ENCODE measurements at places on chromosomes 16 and 17. TPM values are rescaled to one million over a fixed set of nuclear protein-coding genes. Genes with fewer than 3 reads are reported as not detected.
A peak's percentile ranks its signal among the peaks of the same experiment; 100 is the strongest.

GRCh38 chr17:74164446-74165045 lies 38.9 kb upstream of the RPL38 start:
- DNase-seq, result no peak
- peaks cover 32% of the 10 kb centered on the region for H3K27me3 ChIP-seq
- H3K27ac ChIP-seq, result no peak overlapping the region
- no peak overlapping the region for H3K4me3 ChIP-seq

- no peaks in the 10 kb centered on the region for H3K4me1 ChIP-seq
- no peak overlapping the region for H3K4me3 ChIP-seq
- H3K27me3 ChIP-seq, result no peaks in the 10 kb centered on the region
- no peak for DNase-seq
These were observed 44.2 kb downstream of the HELZ start for GRCh38 chr17:67200727-67201301.

DNA sequence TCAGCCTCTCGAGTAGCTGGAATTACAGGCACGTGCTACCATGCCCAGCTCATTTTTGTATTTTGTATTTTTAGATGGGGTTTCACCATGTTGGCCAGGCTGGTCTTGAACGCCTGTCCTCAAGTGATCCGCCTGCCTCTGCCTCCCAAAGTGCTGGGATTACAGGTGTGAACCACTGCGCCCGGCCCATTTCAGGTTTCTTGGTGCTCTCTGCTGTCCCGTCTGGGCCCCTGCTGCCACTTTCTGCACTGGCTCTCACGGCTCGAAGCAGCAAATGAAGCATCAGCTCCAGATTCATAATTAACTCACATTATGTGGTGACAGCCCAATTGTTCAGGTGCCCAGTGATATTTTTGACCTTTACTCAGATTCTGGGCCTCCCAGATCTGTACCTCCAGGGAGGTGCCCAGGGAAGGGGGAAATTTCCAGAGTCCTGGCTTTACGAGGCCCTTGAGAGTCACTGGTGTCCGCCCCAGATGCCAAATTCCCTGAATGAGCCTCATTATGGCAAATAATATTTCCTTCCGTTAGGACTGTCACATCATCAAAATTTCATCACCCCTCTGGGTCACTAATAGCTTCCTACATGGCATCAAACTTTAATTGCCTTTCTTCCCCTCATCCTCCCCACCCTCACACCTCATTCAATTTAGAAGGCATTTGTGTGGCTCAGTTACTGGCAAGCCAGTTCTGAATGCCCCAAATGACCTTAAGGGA lies 9.0 kb downstream of the SDK2 start:
- peaks cover 21% of the 10 kb centered on the region for H3K27me3 ChIP-seq
- H3K4me3 ChIP-seq, result no peak overlapping the region
- no peaks in the 10 kb centered on the region for H3K4me1 ChIP-seq
- H3K27ac ChIP-seq, result no peak overlapping the region
- H3K36me3 ChIP-seq, result no peaks in the 10 kb centered on the region
- DNase-seq, result no peak

The MYL11 gene
- total RNA-seq, result 1.6 TPM

DNA sequence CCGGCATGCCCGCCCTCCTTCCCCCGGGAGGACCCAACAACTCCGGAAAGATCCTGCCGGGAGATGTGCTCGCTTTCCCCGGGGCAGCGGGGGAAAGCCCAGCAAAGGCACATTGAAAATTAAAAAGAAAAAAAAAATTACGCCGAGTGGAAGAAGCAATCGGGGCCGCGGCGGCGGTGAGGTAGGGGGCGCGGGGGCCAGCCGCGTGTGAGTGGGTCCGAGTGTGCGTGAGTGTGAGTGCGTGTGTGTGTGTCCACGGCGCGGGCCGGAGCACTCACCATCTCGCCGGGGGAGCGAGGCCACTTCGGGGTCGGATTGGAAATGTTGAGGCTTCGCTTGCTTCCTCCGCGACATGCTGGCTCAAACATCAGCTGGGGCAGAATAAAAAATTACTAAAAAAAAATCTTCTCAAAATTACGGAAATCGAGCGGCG lies at the start of gene SALL1:
Gene SALL1, minus strand, starts transcription at position 383 of the 433 bp plus-strand sequence. Its CDS starts 29 bp downstream, at position 354.
- H3K36me3 ChIP-seq, result no peaks in the 10 kb centered on the region
- no peak within 1 kb of the TSS for H3K27ac ChIP-seq
- peak within 1 kb of the TSS; percentile 3 for H3K4me3 ChIP-seq
- DNase-seq, result no peak

The SLC7A5 gene
- total RNA-seq, result 35.0 TPM

- H3K4me1 ChIP-seq, result no peaks in the 10 kb centered on the region
- no peak overlapping the region for H3K27ac ChIP-seq
- no peaks in the 10 kb centered on the region for H3K27me3 ChIP-seq
- DNase-seq, result no peak
These were observed 116.6 kb upstream of the TNRC6C start for GRCh38 chr17:77841742-77842527.

The FZD2 gene
- 12.1 TPM for total RNA-seq

The SPATA22 gene
- total RNA-seq, result 1.4 TPM

DNA sequence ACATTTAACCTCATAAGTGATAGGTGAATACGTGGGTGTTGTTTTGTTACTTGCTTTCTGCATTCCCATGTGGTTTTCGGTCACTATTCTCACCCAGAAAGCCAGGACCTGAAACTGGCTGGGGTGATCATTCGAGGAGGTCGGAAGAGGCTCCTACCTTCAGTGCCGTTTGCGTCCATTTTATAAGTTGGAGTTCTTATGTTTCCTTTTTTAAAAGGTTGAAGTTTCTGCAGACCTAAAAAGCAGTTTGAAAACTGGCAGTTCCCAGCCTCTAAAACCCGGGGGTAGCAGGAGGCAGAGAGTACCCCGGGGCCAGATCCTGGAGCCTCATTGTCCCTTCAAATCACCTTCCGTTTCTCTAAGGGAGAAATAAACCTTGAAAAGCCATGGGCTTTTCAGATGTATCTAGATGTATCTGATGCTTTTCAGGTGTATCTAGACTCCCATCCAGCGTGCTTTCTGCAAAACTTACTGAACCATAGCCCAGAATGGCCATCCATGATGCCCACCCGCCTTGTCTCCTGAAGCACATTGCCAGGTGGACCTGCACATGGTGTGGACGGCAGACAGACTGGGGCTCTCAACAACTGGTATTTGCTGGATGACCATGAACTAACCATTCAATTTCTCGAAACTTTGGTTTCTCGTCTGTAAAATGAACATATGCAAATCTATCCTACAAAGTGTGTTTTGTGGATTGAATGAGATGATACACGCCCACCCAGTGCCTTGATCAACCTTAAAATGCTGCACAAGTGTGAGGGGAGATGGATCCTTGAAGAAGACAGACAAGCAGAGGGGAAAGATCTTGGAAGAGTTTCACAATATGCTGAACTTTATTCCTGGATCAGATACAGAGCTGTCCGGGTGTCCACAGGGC lies 1.3 kb downstream of the NLRC5 start:
- DNase-seq, result no peak
- peak overlapping the region; percentile 77 for H3K4me3 ChIP-seq
- H3K36me3 ChIP-seq, result no peaks in the 10 kb centered on the region
- H3K27ac ChIP-seq, result peak overlapping the region; percentile 94
- H3K4me1 ChIP-seq, result peaks cover 18% of the 10 kb centered on the region

- peaks cover 51% of the 10 kb centered on the region for H3K4me1 ChIP-seq
- H3K27me3 ChIP-seq, result no peaks in the 10 kb centered on the region
- no peak for DNase-seq
These were observed 5.6 kb downstream of the NT5C start for GRCh38 chr17:75125984-75126383.

GRCh38 chr16:87474566-87474996 lies 18.2 kb downstream of the ZCCHC14 start:
- no peaks in the 10 kb centered on the region for H3K27me3 ChIP-seq
- no peak overlapping the region for H3K4me3 ChIP-seq
- H3K36me3 ChIP-seq, result no peaks in the 10 kb centered on the region
- no peak overlapping the region for H3K27ac ChIP-seq
- no peak for DNase-seq

The PLA2G10 gene
- 18.6 TPM for total RNA-seq

DNA sequence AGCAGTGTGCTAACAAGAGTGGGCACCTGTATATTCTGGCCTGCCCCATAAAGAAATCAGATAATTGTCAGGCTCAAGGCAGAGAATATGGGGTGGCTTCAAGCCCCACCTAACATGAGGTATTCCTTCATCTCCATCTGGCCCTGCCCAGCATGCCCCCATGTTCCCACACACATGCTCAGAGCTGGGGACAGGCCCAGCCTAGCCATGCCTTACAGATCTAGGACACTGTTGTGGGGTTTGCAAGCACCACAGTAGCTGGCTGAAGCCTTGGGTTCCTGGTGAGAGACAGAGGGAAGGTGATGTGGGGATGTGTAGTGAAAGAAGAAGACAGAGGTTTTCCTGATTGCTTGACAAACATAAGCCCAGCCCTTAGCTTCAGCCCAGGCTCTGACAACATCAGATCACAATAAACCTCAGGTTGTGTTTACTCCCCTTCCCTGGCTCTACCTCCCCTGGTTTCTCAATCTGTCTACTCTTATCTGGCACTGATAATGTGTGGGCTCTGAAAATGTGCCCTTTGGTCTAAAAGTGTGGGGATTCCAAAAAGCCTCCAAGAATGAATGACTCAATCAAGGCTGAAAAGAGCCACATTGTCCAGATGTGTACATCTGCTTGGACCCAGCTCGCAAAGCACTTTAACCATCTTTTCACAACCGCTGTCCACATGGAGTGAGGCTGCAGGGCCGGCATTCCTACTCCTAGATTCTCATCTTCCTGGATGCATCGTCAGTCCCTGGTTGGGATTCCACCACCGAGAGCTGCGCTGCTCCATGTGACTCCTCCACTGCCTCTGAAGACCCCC lies 34.4 kb downstream of the CDRT4 start:
- H3K36me3 ChIP-seq, result peaks cover 4% of the 10 kb centered on the region
- H3K27ac ChIP-seq, result peak overlapping the region; percentile 18
- DNase-seq, result peak; percentile 92
- H3K4me1 ChIP-seq, result peaks cover 24% of the 10 kb centered on the region

The MT1X gene
- total RNA-seq, result 126 TPM

The PABPN1L gene
- not detected for total RNA-seq

The SCIMP gene
- total RNA-seq, result 8.8 TPM

- H3K27ac ChIP-seq, result no peak overlapping the region
- no peak for DNase-seq
- H3K36me3 ChIP-seq, result no peaks in the 10 kb centered on the region
- peaks cover 12% of the 10 kb centered on the region for H3K27me3 ChIP-seq
- no peaks in the 10 kb centered on the region for H3K4me1 ChIP-seq
- H3K4me3 ChIP-seq, result no peak overlapping the region
These were observed 104.0 kb downstream of the MRM1 start for GRCh38 chr17:36705283-36705795.

- no peaks in the 10 kb centered on the region for H3K27me3 ChIP-seq
- DNase-seq, result peak; percentile 56
- H3K4me3 ChIP-seq, result no peak overlapping the region
- H3K27ac ChIP-seq, result no peak overlapping the region
- no peaks in the 10 kb centered on the region for H3K36me3 ChIP-seq
These were observed 33.8 kb upstream of the CRISPLD2 start for GRCh38 chr16:84785843-84786581.

GRCh38 chr16:81520151-81520470 lies 75.5 kb downstream of the CMIP start:
- DNase-seq, result no peak
- H3K27ac ChIP-seq, result peak overlapping the region; percentile 67
- peaks cover 15% of the 10 kb centered on the region for H3K36me3 ChIP-seq
- H3K4me1 ChIP-seq, result peaks cover 39% of the 10 kb centered on the region
- H3K4me3 ChIP-seq, result no peak overlapping the region

The RAB37 gene
- total RNA-seq, result 4.8 TPM

DNA sequence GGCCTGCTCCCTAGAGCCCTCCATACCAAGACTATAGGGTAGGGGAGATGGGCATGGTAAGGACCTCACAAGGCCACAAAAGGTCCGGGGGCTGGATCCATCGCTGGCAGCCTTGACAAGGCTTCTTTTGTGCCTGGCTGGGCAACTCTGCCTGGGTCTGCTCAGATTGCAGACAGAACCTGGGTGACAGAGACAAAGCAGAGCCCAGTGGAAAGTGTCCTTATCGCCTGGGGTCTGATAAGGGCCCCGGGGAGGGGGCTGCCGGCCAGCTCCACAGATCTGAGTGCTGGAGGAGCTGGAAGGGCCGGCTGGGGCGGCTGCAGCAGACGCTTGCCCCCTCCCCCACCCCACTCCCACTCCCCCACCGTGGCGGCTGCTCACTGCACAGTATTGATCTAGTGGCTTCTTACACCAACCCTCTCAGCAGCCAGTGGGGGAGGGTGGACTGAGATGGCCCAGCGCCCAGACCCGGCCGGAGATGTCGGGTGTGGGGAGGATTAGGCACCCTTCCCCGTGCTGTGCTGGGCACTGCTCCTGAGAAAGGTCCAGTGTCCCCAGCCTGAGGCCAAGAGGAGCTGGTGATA lies 7.2 kb downstream of the MMP15 start:
- H3K4me1 ChIP-seq, result peaks cover 40% of the 10 kb centered on the region
- H3K27me3 ChIP-seq, result no peaks in the 10 kb centered on the region
- H3K27ac ChIP-seq, result peak overlapping the region; percentile 9
- no peak for DNase-seq
- no peak overlapping the region for H3K4me3 ChIP-seq

The C1QL1 gene
- 0.70 TPM for total RNA-seq

The ZNF652 gene
- total RNA-seq, result 42.6 TPM

DNA sequence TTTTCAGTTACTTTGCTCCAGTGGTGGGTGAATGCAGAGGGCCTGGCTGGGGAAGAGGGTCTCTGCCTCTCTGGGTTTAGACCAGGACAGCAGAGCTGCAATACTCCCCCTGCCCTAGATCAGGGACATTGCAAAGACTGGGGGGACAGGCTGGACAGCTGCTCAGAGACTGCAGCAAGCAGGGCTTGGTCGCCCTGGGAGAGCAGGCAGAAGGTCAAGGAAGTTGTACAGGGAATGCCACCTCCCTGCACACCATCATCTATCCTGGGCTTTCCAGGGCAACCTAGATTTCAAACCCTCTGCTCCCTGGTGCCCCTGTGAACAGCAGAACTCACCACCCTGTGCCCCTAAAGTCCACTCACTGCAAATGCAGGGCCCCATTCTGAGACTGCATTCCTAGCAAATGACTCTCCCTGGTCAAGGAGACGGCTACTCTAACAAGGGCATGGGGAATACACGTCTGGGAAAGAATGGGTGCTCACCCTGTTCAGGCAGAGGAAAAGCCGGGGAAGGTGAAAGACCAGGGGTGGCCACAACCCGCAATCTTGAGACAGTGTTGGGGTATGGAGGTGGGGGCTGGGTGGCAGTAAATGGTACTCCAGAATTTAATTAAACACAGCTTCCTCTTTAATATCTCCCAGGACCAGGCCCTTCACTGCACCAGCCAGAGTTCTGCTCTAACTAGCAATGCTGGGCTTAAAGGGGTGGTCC lies 1.0 kb downstream of the KIFC3 start:
- H3K27me3 ChIP-seq, result no peaks in the 10 kb centered on the region
- peak overlapping the region; percentile 69 for H3K4me3 ChIP-seq

GRCh38 chr17:43834106-43834505 lies 1.2 kb upstream of the MPP3 start:
- H3K4me3 ChIP-seq, result no peak overlapping the region
- DNase-seq, result peak; percentile 12
- H3K27me3 ChIP-seq, result peaks cover 37% of the 10 kb centered on the region
- H3K36me3 ChIP-seq, result peaks cover 11% of the 10 kb centered on the region
- H3K27ac ChIP-seq, result no peak overlapping the region
- peaks cover 12% of the 10 kb centered on the region for H3K4me1 ChIP-seq

The NPW gene
- 0.94 TPM for total RNA-seq

The TNS4 gene
- 0.23 TPM for total RNA-seq

Data from left lung (tissue), 14 donors.